ENCODE measurements at places on chromosomes 2 and 18. TPM values are rescaled to one million over a fixed set of nuclear protein-coding genes. Genes with fewer than 3 reads are reported as not detected.
A peak's percentile ranks its signal among the peaks of the same experiment; 100 is the strongest.

DNA sequence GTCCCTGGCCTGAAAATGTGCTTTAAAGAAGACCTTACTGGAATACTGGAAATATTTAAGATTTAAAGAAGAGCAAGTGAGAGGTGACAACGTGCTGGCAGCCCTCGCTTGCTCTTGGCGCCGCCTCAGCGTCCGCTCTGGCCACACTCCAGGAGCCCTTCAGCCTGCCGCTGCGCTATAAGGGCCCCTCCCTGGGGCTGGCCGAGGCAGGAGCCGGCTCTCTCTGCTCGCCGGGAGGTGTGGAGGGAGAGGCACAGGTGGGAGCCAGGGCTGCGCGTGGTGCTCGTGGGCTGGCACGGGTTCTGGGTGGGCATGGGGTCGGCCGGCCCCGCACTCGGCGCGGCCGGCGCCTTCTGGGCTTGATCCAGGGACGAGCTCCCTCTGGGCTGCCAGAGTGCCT, 2.9 kb upstream of the COQ10B start:
- no peak for DNase-seq

GRCh38 chr18:70322928-70323327, 34.1 kb downstream of the SOCS6 start:
- DNase-seq: no peak

DNA sequence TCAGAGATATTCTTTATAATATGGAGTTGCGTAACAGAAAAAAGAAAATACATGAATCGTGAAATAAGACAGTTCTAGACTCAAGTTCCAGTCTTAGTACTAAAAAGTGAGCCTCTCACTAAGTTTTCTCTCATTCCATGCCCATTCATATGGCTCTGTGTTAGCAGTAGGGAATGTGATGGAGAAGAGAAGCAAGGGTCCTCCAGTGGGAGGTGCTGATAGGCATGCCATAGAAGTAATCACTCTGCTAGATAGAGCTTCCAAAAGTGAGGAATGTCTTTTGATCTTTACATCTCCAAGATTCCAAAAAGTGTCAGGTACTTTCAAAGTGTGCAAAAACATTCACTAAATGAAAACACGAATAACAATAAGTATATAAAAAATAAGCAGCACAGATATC, 678.4 kb downstream of the DCDC2C start:
- no peak for DNase-seq

DNA sequence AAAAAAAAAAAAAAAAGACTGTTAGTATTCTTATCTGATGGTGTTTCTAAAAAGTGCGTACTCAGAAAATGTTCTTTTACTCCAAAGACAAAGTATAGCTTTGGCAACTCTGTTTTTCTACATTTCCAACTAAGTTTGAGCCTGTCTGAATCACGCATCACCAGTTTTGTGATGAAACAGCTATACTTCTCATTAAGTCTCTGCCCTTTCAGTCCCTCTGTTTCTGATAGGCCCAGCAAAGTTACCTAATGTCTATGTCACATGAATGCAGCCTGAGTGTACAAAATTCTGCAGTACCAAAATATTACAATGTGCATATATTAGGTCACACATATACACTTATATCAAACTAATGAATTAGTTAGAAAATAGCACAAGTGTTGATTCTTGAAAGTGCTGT, 22.4 kb downstream of the TWSG1 start:
- DNase-seq: no peak

- no peak for DNase-seq
Measured at GRCh38 chr2:65845442-65846182, 413.2 kb upstream of the SPRED2 start.

GRCh38 chr2:128651000-128651399, 332.3 kb upstream of the HS6ST1 start:
- DNase-seq: no peak

DNA sequence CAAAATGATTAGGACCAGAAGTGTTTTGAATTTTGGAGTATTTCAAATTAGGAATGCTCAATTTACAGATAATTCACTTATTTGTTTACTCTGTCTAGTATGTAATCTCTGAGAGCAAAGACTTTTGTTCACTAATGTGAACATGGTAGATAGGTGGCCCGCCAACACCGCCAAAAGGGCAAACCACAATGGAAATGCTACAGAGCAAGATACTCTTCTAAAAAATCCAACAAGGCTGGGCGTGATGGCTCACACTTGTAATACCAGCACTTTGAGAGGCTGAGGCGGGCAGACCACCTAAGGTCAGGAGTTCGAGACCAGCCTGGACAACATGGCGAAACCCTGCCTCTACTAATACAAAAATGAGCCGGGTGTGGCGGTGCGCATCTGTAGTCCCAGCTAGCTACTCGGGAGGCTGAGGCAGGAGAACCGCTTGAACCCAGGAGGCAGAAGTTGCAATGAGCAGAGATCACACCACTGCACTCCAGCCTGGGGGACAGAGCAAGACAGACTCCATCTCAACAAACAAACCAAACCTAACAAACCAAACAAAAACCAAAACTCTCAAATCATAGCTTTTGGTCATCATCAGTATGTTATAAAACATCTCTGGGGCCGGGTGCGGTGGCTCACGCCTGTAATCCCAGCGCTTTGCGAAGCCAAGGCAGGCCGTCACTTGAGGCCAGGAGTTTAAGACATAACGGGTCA, 2.4 kb downstream of the CCT4 start:
- DNase-seq: no peak

- DNase-seq: peak; percentile 18
Measured at GRCh38 chr2:219868635-219869034, 241.2 kb downstream of the SLC4A3 start.

DNA sequence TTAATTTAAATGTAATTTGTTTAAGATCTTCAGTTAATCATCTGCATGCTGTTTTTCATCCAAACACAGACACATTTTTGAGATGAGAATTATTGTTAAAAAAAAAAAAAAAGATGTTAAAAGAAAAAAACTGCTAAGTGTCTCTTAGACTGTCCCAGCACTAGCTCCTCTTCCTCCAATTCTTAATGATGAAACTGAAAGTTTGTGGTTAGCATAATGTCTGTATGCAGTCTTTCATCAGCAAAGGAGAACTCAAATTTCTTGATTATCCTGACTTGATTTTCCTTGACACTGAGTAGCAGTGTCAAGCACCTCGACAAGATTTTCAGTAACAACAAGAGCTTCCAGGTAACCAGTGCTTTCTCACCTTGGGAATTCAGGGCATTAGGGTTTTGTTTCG, 274.4 kb downstream of the LRRTM1 start:
- DNase-seq: no peak

GRCh38 chr2:112800881-112801583, 16.7 kb upstream of the IL1A start:
- no peak for DNase-seq

GRCh38 chr2:237863689-237864443, 4.4 kb downstream of the RAMP1 start:
- no peak for DNase-seq

GRCh38 chr2:187232749-187233148, 215.3 kb downstream of the CALCRL start:
- no peak for DNase-seq

DNA sequence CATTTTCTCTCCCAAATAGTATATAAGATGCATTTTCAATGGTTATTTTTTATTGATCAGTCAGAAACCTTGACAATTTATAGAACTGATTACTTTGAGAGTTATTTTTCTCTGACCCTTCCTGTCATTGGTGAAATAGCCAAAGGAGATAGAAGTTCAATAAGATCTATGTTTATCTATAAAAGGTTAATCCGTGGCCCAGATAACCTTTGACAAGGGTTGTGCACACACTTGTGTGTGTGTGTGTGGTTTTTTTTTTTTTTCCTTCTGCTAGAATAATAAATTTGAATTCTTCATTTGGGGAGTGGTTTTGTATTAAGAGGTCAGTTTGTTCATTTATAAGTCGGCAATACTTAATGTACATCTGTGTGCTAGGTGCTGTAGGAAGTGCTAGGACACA, 160.0 kb downstream of the MGAT5 start:
- no peak for DNase-seq

GRCh38 chr18:60082790-60083189, 183.0 kb downstream of the PMAIP1 start:
- DNase-seq: peak; percentile 74

DNA sequence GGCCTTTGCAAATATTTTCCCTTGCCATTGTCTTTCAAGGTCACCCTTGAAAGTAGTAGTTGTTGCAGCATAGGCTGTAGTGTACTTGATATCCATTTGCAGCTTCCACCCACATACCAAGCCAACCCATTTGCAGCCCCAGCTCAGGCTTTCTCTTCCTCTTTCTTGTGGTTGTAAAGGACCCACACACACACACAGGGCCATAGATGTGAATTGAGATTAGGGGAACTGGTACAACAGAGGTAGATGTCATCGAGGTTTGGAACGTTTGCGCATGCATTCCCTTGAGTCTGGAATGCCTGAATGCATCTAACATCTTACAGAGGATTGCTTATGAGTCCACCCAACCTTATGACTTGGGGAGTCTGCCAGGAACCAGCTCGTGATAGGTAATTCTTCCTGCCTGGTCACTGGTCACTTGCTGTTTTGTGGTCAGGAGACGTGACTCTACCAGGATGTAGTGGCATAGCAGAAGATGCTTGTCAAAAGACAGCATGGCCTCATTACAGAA, 91.9 kb downstream of the MRPS9 start:
- no peak for DNase-seq

DNA sequence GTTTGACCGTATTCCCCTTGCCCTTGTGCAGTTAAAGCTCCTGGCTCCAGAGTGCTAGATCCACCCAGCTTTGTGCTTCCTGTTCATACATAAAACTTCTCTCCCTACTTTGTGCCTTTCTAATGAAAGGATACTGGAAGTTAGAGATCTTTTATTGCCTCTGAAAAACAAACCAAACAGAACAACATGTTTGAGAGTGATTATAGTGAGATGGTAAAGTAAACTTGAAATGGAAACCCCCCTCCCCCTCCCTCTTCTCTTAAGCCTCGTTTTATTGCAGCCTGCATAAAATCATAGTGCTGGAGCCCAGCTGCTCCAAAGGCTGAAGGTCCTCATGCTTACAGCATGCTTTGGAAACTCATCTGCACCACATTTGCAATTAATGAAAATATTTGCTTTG, 125.1 kb downstream of the TANC1 start:
- DNase-seq: peak; percentile 43

DNA sequence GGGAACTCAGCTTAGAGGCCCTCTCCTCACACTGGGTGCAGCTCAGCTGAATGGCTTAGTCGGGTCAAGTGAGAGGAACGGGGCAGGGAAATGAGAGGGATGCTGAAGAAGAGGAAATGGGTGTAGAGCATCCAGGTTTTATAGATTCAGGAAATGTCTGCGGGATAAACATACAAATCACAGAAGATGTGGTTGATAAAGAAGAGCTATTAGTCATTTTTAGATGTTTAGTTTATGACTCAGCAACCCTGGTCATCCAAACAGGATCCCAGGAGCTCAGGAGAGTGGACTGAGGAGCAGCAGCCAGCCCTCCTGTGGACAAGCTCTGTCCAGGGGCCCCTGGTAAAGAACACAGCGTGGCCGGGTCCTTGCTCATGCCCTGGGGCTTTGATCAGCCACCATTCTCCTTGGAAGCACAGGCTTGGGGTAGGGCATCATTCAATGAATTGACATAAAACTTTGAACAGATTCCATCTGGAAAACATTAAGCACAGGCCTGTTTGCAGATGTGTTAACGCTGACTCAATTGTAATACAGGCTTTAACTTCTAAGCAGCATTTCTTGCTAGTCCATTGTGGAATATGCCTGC, 83.0 kb downstream of the NPAS2 start:
- DNase-seq: peak; percentile 63

- DNase-seq: no peak
Measured at GRCh38 chr2:13768274-13768673, 864.2 kb upstream of the LRATD1 start.

DNA sequence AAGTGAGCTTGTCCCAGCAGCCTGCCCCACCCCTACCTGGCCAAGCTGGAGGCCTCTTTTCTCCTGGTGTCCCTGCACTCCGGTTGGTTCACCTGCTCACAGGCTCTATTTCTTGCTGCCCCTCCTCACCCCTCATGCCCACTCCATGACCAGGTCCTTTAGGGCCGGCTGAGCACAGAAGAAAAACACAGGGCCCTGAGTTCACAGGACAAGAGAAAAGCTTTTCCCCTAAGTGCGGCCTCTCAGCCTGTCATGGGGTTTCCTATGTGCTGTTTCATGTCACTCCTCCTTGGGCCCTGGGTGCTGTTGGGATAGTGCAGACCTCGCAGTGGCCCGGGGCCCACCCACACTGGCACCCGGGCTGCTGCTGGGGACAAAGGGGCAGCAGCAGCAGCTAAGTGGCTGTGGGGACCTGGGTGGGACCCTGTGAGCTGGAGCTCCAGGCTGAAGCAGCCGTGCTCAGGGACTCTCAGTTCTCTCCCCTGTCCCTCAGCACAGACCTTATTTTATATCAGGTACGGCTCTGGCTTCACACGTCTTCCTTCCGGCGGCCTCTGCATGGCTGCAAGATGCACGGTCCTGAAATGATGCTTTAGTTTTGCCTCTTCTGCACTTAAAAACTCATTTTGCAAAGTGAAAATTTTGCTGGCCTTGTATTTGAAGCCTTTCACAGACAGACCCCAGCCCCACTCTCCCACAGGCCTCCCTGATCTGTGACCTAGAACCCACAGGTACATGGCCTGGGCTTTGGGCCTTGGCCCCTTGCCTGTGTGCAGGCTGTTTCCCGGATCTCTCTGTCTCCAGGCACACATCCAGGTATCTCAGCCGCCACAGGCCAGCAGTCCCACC, 71.8 kb downstream of the SH3RF3 start:
- DNase-seq: no peak

DNA sequence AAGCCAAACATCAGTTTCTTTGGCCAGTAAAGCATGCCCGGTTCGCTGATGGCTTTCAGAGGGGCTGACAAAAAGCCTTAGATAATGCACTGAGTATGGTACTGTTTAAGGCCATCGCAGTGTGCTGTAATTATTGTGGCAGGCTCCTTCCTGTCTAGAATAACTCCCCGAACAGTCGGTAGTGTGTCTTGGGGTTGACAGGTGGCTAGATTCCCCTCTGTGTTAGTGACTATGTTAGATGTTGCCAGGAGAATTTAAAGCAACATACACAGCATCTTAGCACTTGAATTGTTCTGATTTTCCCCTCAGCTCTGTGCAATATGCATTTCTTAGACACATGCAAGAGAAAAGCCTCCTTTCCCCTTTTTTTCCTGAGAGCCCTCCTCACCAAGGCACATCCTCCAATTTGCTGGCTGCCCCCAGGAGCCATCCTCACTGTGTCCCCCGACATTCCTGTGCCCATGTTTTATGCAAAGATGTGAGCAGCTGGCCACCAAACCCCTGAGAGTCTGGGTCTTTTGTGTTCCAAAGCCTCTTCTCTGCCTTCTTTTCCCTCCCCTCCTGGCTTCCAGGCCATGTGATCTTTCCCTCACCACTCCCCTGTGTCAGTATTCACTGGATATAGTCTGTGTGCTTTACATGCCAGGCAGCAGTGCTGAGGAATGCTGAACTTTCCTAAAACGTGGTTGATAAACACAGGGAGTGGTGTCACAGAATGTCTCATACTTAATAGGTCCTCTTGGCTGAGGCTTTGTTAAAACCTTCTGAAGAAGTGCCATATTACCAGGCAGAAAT, 331.5 kb downstream of the HRH4 start:
- DNase-seq: peak; percentile 3

SLC19A3 gene
- not detected for total RNA-seq

ZNF385B gene
- total RNA-seq: 1.2 TPM

TUBA4B gene
- not detected for total RNA-seq

MRO gene
- total RNA-seq: not detected

CFAP210 gene
- not detected for total RNA-seq

GAL3ST2 gene
- 0.47 TPM for total RNA-seq

FRZB gene
- total RNA-seq: 1.7 TPM

SP100 gene
- total RNA-seq: 55.3 TPM

NYAP2 gene
- not detected for total RNA-seq

TRABD2A gene
- total RNA-seq: 0.73 TPM

CNGA3 gene
- 0.10 TPM for total RNA-seq

Data from myocyte (in vitro differentiated cells).